T-cell (primary cell): ENCODE measurements at places on chromosomes 16 and 17. TPM values are rescaled to one million over a fixed set of nuclear protein-coding genes. Genes with fewer than 3 reads are reported as not detected.

The HLF gene
- total RNA-seq = 5.2 TPM

The CACNA1G gene
- not detected for total RNA-seq

The SALL1 gene
- not detected for total RNA-seq

The KRTAP4-5 gene
- not detected for total RNA-seq

The TBX6 gene
- total RNA-seq = 2.0 TPM

The CCDC102A gene
- 6.6 TPM for total RNA-seq

DNA sequence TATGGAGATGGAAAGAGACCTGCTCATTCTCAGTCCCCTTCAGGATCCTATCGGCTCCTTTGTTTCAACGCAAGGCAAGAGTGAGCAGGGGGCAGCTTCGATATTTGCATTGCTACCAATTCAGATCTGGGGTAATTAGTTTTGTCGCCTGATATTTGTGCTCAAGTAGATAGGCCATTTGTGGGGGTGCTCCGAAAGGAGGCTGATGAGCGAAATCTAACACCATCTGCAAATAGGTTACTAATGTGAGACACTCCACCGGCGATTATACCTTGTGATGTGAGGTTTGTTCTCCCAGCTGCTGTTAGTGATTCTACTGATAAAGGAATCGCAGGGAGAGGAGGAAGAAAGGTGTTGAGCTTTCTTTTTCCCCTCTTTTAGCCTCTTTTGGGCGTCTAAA, 31.5 kb downstream of the WSCD1 start:
- DNase-seq = no peak

GRCh38 chr17:80353718-80354275, 61.2 kb upstream of the ENDOV start:
- no peak for DNase-seq

DNA sequence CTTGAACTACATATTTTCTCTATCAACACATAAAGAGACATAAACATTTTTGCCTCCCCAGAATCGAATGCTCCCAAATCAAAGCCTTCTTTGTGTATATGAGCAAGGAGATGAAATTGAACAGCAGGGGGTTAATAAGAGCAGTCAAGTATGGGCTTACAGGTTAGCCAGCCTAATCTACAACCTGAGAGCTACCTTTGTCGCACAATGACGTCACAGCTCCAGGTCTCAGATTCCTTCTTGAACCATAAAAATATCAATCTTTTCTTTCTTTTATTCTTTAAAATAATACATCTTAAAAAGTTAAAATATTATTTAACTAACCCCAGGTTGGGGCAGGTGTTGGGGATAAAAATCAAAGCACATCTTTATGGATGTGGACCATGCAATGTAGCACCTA, 482.9 kb upstream of the CDH11 start:
- no peak for DNase-seq

DNA sequence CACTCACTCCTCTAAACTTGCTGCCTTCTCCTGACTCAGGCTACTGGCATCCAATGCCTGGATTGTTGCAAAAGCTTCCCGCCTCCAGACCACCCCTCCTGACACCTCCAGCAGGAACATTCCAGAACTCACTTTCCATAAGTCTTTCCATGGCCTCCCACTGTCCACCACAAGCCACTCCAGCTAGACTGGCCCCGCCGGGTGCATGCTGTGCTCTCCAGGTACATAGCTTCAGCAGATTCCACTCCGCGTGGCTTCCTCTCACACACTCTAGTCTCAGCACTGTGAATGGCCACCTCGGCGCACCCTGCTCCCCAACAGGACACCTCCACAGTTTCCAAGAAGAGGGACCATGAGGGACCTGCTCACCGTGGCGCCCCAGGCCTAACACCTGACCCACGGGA, 25.9 kb upstream of the FAAP100 start:
- DNase-seq = no peak

- no peak for DNase-seq
Observed at GRCh38 chr17:81593105-81593871, 41.1 kb upstream of the FAAP100 start.

DNA sequence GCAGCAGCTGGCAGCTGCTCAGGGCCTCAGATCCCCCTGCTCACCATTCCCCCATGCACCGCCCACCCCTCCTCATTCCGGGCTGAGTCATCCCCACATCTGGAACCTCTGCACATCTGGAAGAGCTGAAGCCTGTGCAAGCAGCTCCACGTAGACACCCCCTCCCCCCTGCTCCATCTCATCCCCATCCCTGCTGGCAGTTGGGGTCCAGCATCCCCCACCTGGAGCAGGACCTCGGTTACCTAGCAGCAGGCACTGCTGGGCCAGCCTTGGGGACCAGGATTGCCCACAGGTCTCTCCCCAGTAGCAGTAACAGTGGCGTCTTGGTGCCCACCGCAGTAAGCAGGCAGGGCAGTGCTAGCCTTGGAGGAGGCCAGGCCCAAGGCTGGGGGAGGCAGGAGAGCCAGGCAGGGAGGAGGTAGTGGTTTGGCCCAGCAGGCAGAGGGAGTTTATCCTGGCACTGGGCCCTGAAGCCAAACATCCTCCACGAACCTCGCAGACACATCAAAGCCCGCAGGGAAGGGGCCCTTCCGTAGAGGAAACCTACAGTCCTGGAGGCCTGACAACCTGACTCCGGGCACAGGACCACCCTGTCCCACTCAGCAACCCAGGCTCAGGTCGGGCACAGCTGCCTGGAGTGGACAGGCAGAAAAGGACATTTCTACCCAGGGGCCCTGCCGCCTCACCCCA, 7.7 kb upstream of the TMEM92 start:
- no peak for DNase-seq

DNA sequence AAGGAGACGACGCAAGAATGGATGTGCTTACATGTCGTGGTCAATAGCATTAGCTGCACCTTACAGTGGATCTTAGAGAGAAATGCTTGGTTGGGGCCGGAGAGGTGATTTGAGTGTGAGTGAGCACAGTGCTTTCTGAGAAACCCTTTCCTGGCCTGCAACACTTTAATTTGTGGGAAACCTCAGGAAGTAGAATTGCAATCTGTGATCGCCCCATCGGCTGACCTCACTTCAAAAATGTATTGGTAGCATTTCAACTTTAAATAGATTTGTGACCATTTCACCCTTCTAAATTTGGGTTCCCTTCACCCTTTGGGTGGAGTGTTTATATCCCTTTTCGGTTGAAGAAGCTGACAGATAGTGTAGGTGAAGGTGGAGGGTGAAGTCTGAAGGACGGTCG, 13.2 kb downstream of the PRKCB start:
- no peak for DNase-seq

GRCh38 chr16:19716183-19716582, 1.8 kb downstream of the KNOP1 start:
- no peak for DNase-seq

GRCh38 chr16:87324411-87325275, 7.5 kb upstream of the C16orf95 start:
- DNase-seq = peak; percentile 15

DNA sequence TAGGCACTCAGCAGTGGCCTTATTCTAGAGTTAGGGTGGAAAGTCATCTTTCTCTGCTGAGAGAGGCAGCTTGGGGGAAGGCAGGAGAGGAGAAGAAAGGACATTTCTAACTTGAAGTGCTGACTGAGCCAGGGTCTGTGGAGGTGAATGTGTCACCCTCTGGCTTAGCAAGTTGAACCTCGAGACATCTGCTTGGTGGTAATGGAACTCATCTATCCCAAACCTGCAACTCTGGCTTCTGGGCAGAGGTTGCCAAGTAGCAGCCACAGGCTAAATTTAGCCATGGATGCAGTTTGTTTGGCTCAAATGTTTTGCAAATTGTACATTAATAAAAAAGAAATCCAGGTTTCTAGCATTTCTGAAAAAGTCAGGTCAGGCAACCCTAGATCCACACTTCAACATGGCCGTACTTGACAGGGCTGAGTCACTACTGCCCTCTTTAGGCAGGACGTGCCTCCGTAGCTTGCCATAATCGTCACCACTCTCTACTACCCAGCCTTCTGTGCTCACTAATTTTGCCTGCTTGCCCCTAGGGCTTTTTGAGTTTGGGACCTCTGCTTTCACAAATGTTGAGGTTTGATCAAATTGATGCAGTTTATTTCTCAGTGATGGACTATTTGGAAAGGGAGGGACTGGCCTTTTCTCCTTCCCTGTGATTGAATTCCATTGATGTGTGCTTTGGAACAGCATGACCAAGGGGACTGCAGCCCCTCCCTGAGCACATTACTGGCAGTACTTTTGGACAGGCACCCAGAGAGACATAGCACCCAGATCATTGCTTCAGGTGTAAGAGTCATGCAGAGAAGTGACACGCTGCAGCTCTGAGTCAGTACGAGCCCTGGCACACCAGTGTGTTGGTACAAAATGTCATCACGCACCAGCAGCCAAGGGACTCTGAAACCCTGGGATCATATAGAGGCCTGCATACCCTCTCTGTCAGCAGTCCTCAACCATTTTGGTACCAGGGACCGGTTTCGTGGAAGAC, 5.2 kb downstream of the CDH13 start:
- DNase-seq = no peak

GRCh38 chr17:35407531-35407930, 24.8 kb downstream of the SLFN12 start:
- no peak for DNase-seq

GRCh38 chr16:64910356-64910755, 211.5 kb downstream of the CDH11 start:
- DNase-seq = no peak

DNA sequence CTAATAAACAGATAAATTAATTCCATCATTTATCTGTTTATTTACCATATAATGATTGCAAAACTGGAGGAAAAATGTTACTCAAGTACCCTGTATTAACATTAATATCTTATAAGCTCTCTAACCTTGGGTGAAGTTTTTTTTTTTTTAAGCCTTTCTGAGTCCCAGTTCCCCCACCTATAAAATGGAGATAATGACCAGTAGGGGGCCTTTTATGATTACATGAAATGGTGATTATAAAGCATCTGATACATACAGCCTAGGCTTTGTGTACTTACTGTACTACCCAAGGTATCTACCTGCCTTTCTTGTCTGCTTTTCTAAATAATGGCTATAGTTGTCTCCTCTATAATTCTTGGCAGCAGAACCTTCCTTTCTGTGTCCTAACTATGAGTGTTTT, 22.6 kb downstream of the LRRC36 start:
- no peak for DNase-seq

GRCh38 chr17:35942588-35943186, 826 bp downstream of the LYZL6 start:
- DNase-seq = no peak

DNA sequence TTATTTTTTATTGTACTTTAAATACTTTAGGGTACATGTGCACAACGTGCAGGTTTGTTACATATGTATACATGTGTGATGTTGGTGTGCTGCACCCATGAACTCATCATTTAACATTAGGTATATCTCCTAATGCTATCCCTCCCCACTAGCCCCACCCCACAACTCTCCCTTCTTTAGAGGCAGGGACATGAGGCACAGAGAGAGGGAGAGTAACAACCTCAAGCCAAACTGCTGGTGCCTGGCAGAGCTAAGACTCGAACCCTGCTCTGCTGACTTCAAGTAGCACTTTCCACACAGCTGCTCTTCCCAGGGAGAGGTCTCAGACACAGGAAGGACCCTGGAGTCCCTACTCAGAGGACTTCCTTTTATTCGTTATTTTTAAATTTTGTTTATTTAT, 69.4 kb downstream of the WSB1 start:
- DNase-seq = no peak

DNA sequence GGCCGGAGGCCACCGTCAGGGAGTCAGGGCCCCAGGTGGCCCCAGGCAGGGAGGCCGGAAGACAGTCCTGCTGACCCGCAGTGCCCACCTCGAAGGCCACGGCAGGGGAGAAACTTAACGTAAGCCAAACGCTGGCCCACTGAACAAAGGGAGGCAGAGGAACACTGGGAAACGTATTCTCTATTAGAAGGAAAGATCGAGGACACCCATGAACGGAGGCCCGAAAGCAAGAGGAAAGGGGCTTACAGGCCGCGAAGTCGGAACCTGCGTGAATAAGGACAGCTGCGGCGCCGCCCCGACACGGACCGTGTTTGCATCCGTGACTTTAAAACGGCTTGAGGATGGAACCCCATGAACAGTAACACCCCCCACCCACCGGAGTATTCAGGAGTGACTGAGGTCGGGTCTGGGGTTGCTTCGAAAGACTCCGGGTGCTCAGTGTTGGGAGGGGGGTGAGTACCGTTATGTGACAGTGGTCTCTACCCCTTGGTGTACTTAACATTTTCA, 102.4 kb upstream of the METRNL start:
- DNase-seq = no peak

DNA sequence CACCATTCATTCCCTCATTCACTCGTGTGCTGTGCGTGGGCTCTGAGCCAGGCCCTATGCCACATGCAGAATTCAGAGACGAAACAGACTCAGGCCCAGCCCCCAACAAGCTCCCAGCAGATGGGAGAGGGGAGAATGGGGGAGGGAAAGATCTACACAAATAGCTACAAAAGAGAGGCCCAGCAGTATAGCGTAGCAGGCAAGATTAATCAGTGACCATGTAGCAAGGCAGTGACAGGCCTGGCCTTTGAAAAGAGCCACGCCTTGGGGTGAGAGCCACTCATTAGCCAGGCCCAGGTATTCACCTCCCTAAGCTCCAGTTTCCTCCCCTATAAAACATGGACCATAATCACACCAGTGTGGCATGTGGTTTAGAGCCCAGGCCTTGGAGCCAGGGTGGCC, 16.4 kb upstream of the KRT19 start:
- no peak for DNase-seq

DNA sequence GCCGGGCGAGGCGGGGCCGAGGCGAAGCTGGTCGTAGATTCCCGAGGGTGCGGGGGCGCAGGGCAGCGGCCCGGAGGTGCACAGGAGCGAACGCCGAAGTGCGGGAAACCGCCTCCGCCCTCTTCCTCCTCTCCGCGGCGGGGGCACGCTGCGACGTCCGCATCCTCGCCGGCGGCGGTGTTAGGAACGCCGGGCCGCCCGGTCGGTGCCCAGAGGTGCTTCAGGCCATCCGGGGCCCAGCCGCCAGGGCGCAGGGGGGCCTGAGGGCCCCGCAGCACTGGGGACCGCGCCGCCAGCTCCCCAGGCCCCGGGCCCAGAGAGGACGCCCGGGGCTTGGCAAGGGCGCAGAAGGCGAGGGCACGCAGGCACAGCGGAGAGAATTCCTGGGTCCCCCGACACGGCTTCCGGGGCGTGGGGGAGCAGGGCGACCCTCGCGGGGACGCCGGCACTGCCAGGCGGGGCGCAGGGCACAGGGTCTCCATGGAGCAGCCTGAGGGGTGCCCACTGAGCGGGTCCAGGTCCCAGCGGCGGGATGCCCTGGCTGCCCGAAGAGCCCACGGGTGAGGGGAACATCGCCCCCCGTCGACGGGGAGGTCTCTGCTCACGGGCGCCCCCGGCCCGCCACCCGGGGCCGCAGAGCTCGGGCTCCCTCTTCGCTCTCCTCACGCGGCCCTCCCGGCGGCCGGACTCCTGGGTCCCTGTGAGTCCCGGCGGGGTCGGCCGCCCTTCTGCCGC, 576 bp downstream of the EPOP start:
- no peak for DNase-seq

DNA sequence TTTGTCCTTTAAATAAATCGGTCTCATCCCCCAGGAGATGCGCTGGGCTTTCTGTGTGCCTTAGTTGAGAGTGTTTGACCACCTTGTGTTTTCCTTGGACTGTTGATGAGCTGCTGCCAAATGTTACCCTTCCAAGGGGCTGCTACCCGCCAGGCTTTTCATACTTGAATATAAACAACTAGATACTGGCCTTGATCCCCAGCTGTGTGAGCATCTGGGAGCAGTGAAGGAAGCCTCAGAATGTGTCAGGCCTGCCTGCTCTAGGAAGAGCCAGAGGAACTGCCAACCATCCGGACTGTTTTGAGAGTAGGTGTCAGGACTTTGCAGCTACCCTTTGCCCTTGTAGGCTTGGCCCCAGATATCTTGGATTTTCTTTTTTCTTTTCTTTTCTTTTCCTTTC, 57.8 kb downstream of the LDHD start:
- no peak for DNase-seq

- DNase-seq = no peak
Observed at GRCh38 chr16:17828012-17828411, 357.3 kb upstream of the XYLT1 start.
